Endodermal cell (in vitro differentiated cells): ENCODE measurements at places on chromosomes 7 and 10. TPM values are rescaled to one million over a fixed set of nuclear protein-coding genes. Genes with fewer than 3 reads are reported as not detected.

GRCh38 chr7:40544871-40545303 is 410.1 kb downstream of the SUGCT start:
- H3K27ac ChIP-seq, result no peak overlapping the region
- no peak for DNase-seq
- H3K27me3 ChIP-seq, result no peaks in the 10 kb centered on the region
- H3K4me3 ChIP-seq, result no peak overlapping the region
- no peaks in the 10 kb centered on the region for H3K36me3 ChIP-seq

DNA sequence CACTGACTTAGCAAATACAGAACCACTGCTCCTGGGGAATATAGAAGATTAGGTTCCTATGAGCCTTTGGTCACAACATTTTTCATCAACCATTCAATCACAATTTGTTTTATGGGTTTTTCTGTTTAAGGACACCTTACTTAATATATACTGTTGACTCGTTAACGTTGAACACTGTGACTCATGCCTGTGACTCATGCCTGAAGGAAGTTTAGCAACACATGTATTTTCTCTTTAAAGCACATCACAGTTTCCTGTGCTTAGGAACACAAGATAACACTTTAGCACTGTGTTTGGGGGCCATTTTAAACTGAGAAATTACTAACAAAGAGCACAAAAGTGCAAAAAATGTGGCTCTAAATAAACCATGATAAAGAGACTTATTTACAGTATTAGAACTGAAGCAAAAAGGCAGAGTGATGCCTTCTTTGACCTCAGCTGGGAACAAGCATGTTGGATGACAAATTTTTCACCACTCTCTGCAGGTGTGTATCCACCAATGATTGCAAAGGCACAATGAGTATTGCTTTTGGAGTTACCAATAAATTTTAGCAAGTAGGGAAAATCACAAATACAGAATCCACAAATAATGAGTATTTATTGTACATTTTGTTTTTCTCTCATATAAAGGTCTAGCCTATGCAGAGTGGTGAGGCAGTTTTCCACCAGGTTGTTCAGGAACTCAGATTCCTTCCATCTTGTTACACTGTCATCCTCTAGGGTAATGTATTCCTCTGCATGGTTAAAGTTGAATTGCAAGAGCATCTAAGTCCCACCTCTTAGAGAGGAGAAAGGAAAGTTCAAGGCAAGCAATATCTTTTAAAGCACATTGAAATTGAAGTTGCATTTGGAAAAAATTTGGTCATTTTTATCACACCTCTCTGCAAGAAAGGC is 7.3 kb downstream of the FGFBP3 start:
- peaks cover 6% of the 10 kb centered on the region for H3K36me3 ChIP-seq
- no peaks in the 10 kb centered on the region for H3K27me3 ChIP-seq
- no peak for DNase-seq
- peak overlapping the region; percentile 11 for H3K27ac ChIP-seq

GRCh38 chr10:123034332-123034731 is 25.5 kb downstream of the ACADSB start:
- no peaks in the 10 kb centered on the region for H3K4me1 ChIP-seq
- H3K27me3 ChIP-seq, result no peaks in the 10 kb centered on the region
- DNase-seq, result no peak
- no peak overlapping the region for H3K4me3 ChIP-seq
- no peak overlapping the region for H3K27ac ChIP-seq
- H3K36me3 ChIP-seq, result peaks cover 10% of the 10 kb centered on the region

- no peaks in the 10 kb centered on the region for H3K4me1 ChIP-seq
- H3K36me3 ChIP-seq, result no peaks in the 10 kb centered on the region
- DNase-seq, result no peak
- no peak overlapping the region for H3K27ac ChIP-seq
Measured at GRCh38 chr10:18102404-18102803, 37.8 kb upstream of the CACNB2 start.

Gene OR9A2
- not detected in 2 replicates for total RNA-seq

Gene ERV3-1
- total RNA-seq, result 42.9 to 45.3 TPM (median 44.6 TPM) in 3 replicates

Gene GRID2IP
- 4.5 to 4.9 TPM (median 4.9 TPM) in 3 replicates for total RNA-seq

Gene MMRN2
- 0.40 to 1.00 TPM (median 0.80 TPM) in 3 replicates for total RNA-seq
